ENCODE measurements at places on chromosomes 5 and 9.

DNA sequence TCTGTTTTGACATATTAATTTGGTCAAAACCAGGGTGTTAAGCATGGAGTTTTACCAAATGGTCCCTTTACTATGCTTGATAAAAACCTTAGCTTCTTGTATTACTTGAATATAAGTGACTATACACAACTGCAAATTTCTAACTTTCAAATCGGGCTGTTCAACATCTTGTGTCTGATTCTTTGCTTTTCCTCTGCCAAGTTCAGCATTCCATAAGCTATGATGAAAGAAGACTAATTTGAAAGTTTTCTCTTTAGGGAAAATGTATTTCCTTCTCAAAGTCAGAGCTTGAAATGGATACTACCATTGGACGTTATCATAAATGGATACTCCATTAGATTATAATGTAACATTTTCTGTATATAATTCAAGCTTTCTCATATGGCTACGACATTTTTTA lies 792.9 kb downstream of the EFNA5 start:
- DNase-seq, result no peak

DNA sequence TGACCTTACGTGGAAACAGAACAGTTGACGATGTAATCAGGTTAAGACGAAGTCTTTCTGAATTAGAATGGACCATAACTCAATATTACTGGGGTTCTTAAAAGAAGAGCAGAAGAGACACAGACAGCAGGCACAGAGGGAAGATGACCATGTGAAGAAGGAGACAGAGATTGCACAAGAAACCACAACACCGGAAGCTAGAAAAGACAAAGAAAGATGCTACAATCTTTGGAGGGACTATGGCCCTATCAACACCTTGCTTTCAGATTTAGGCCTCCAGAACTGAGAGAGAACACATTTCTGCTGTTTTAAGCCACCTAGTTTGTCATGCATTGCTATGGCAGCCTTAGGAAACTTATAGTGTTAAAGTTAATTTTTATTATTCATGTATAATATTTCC lies 27.1 kb downstream of the CDH9 start:
- DNase-seq, result no peak

- DNase-seq, result no peak
Measured at GRCh38 chr9:68498816-68499215, 41.9 kb downstream of the TMEM252 start.

DNA sequence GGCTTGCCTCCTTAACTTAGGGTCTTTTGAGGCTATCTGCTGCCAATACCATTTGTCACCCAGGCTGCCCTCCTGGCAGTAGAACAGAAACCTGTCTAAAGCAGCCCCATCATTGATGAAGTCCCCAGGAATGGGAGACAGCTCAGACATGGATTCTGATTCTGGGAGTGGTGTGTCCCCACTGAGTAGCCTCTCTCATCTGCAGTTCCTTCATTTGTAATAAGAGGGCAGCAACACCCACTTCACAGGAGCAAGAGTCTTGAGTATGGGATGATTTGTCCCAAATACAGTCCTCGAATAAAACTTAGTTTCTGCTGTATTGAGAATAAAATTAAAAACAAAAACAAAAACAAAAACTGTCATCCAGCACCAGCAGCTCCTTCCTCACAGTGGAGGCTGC lies 167.6 kb downstream of the ASTN2 start:
- DNase-seq, result no peak

DNA sequence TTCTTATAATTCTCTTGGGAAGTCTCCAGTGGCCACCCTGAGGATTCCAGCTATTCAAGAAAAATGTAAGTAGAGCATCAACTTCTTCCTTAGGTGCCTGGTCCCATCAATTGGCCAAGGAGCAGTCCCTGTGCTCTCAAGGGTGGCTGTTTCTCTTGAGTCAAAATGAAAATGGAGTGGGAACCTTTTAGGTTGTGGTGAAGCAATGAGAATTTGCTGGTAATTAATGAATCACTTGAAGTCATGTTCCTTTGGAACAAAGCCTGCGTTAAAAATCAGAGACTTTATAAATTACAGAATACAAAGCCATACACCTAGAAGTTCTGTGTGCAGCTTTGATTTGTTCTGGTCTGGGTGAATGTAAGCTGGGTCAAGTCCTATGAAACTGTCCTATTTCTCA lies 48.9 kb downstream of the IL31RA start:
- no peak for DNase-seq

- no peak for DNase-seq
Measured at GRCh38 chr5:1851290-1851934, 31.3 kb downstream of the IRX4 start.

DNA sequence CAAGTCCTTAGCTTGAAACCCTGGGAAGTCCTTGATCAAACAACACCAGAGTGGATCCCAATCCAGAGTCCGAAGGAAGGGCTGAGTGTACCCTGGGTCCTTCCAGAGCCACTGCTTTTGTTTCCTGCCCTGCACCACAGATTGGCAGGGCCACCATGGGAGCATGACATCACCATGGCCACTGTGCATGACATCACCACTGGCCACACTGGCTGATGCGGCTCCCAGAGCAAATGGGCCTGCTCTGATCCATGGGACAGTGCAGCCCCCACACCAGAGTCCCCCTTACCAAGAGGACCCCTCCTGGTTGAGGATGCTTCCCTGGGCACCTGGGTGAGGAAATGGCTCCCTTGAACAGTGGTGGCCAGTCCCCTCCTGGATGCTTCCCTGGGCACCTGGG lies 9.9 kb downstream of the SLC6A3 start:
- no peak for DNase-seq

DNA sequence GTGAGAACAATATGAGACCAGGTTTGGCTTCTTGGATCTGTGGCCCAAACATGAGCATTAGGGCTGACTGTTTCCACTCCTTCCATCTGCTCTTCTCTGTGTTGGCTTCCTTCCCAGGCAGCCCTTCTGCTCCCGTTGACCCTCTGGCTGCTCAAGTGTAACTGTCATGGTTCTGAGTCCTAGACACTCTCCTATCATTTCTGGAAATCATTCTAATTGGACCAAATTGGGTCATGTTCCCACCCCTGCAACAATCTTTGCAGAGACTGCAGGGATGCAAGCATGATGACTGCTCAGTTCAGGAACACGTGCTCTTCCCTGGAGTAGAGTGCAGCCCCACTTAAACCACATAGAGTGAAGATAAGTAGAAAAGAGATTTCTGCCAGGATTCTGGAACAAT lies 741.4 kb downstream of the TAF11L14 start:
- no peak for DNase-seq

GRCh38 chr5:74314906-74315305 lies 325.6 kb downstream of the ENC1 start:
- DNase-seq, result no peak

DNA sequence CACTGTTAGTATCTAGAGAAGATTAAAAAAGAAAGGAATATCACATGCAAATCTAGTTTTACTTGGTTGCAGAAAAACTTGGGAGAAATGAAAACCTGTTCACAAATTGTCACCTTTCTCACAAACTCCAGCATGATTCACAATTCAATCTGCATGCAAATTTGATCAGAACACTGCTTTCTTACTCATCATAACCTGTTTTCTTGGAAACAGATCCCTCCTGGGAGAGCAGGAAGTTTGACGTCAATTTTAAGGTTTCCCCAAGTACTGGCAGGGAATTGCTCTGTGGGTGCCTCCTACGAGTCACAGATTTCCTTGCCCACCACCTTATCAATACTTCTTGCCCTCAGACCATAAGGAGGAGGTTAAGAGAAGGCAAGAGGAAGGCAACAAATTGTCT lies 30.2 kb upstream of the HTR4 start:
- DNase-seq, result no peak

GRCh38 chr5:136981936-136982335 lies 517.2 kb downstream of the SPOCK1 start:
- DNase-seq, result no peak

DNA sequence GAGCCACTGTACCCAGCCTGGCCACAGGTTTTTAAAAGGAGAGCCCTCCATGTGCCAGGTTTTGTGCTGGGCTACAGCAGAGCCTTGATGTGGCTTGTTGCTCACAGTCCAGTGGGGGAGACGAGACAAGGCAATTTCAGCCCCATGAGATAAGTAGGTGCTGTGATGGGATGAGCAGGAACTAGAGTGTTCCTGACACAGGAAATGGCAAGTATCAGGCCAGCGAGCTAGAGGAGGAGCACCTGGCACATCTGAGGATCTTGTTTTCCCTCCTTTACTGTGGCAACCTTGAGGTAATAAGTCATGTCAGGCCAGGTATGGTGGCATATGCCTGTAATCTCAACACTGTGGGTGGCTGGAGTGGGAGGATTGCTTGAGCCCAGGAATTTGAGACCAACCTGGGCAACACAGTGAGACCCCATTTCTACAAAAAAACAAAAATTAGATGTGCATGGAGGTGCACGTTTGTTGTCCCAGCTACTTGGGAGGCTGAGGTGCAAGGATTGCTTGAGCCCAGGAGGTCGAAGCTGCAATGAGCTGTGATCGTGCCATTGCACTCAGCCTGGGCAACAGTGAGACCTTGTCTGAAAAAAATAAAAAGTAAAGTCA lies 3.8 kb upstream of the ZDHHC12 start:
- no peak for DNase-seq

- DNase-seq, result no peak
Measured at GRCh38 chr9:104429031-104429546, 75.0 kb upstream of the OR13F1 start.

DNA sequence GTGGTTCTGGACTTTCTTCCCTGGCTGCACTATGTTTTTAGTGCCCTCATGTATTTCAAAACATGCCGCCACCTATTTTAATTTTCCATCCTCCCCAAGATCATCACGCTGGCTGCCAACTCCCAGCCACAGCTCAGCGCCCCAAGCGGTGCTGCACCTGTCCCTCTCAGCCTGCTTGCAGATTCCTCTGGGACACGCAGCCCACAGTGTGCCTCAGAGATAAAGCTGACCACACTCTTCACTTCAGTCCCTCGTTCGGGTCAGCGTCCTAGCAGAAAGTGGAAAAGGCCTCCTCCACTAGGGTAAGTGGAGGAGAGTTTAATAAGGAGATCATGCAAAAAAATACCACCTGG lies 56.2 kb upstream of the CKS2 start:
- DNase-seq, result no peak

DNA sequence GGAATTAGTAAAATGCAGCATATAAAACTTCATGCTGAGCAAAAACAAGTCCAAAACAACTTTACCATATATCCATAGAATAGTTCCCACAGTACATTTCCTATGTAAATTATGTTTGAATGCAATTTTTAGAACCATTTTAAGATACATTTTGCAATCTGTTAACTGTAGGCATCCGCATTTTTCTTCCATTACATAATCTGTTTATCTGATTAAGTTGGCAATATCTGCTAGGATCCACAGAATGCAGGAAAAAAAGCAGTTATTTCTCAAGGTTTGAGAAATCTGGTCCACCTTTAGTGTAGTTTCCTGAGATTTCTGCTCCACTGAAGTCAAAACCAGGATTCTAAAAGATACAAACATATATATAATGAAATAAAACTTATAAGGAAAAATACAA lies 6.2 kb downstream of the NUDCD2 start:
- DNase-seq, result no peak

GRCh38 chr5:43429706-43430105 lies 17.5 kb upstream of the CCL28 start:
- no peak for DNase-seq

DNA sequence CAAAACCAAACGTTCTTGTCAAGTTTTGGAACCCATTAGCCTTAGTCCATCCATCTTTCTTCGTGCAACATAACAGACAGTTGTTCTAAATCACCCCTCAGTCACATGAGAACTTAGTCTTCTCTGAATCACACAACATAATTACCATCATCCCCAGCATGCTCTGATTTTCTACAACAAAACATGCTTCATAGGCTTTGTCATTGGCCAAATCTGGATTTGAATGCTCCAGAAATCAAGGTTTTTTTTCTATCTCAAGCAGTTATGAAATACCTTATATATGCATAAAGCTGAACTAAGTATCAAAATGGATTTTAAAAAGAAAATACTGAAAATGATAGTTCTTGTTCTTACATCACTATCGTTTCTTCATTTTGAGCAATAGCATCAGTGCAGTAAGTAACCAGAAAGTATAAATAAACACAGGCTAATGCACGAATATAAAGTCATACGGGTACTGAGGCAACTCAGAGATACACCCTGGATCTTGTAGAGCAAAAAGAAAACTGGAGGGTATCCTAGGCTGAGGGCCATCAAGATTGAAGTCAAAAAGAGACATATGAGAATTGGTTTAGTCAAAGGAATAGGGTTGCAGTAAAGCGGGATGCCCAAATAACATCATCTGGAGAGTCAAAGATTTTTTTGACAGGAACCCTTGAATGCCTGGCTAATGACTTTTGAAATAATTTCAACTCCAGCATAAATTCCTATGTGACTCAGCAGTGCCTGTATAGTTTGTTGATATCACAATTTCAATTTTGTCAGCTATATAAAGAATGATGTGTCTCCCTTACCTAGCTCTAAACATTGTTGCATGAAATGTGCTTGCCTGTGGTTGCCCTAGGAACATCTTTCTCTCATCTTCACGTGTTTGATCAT lies 164.7 kb downstream of the ADAMTSL1 start:
- no peak for DNase-seq

GRCh38 chr5:45037927-45038326 lies 229.2 kb downstream of the MRPS30 start:
- DNase-seq, result no peak

- no peak for DNase-seq
Measured at GRCh38 chr9:27377147-27377807, 80.3 kb upstream of the EQTN start.

DNA sequence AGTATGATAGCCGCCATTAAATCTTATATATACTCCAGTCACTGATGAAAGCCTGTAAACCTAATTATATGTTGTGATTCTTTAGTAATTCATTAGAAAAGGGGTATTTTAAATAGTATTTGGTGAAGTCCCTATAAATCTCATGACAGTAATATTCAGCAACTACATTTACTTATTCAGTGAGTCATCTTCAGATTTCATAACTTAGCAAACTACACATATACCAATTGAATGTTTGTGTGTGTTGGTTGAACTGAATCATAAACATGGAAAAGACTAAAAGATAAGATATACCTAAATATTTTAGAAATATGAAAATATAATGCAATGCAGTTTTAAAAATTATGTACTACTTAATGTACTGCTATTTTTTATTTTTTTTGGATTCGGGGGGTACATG lies 1050.4 kb downstream of the MAT2B start:
- DNase-seq, result no peak

GRCh38 chr5:126360467-126360866 lies 62.7 kb upstream of the GRAMD2B start:
- DNase-seq, result no peak

DNA sequence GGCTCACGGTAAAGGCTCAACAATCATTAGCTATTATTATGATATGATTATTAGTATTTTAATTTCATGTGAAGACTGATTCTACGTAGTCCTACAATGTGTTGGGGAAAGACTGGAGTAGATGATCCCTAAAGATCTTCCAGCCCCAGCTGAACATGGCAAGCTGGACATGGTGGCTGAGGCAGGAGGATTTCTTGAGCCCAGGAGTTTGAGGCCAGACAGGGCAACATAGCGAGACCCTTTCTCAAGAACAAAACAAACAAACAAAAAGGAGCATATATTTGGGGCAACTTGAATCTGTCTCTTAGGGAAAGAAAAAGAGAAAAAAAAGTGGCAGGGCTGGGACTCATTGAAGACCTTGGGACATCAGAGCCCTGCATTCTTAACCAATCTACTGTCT lies 16.2 kb upstream of the FAT2 start:
- DNase-seq, result no peak

All from activated CD4-positive, alpha-beta T cell treated with anti-CD3 and anti-CD28 coated beads for 24 hours (primary cell).